ENCODE measurements at places on chromosomes 11 and 22.

GRCh38 chr22:47629791-47630655 is 867.6 kb downstream of the TBC1D22A start:
- no peak for DNase-seq

- DNase-seq: no peak
These were observed 1517.5 kb upstream of the TENM4 start for GRCh38 chr11:80958361-80958760.

DNA sequence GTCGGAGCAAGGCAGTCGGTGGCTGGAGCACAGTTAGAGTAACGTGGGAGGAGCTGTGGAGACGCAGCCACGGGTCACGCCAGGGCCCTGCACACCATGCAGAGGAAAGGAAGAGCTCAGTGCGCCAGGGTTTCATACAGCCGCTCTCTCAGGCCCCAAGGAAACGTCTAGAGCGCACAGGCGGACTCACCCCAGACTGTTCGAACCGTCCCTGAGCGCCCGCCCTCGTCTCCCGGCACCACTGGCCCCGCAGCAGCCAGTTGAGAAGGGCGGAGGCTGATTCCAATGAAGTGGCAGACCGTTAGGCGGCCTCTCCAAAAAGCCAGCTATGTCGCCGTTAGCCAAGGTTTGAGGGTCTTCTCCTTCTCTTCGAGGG is 483 bp upstream of the HYLS1 start:
- DNase-seq: no peak

DNA sequence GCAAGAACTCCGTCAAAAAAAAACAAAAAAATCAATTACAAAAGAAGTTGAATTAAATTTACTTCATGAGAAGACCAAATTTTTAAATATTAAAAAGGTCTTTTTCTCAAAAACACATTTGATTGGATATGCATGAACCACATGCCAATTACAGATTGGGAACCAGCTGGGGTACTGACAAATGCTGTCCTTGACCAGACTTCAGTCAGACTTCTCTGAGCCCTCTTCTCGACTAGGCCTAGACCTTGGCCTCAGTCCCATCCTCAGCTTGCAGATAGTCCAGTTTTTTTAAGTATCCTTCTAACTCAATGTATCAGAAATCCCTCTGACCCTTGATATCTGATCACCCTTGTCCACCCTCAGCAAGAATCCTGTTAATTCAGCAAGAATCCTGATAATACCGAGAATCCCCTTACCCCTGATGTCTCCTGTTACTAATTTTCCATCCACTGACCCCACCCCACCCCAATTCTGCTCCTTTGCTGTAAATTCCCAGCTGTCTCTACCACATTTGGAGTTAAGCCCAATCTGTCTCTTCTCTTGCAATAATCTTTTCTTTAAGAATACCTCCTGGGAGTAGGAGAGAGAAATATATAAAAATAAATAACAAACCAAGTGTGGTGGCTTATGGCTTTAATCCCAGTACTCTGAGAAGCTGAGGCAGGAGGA is 30.9 kb downstream of the OR4D9 start:
- no peak for DNase-seq

DNA sequence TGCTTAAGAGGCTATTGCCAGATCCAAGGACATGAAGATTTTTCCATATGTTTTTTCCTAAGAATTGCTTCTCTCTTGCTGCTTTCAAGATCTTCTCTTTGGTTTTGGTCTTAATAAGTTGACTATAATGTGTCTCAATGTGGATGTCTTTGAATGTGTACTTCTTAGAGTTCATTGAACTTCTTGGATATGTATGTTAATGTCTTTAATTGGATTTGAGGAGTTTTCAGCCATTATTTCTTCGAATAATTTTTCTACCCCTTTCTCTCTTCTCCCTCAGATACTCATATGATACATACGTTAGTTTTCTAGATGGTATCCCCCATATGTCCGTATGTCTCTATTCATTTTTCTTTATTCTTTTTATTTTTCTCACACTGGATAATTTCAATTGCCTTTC is 13.2 kb downstream of the CABIN1 start:
- no peak for DNase-seq

- no peak for DNase-seq
These were observed 18.5 kb downstream of the MYH9 start for GRCh38 chr22:36369004-36369921.

GRCh38 chr11:22581354-22582150 is 44.1 kb downstream of the FANCF start:
- DNase-seq: no peak

GRCh38 chr22:38923463-38924346 is 33.7 kb upstream of the APOBEC3A start:
- DNase-seq: no peak

- DNase-seq: no peak
These were observed 30.3 kb upstream of the WNT7B start for GRCh38 chr22:46007003-46007847.

DNA sequence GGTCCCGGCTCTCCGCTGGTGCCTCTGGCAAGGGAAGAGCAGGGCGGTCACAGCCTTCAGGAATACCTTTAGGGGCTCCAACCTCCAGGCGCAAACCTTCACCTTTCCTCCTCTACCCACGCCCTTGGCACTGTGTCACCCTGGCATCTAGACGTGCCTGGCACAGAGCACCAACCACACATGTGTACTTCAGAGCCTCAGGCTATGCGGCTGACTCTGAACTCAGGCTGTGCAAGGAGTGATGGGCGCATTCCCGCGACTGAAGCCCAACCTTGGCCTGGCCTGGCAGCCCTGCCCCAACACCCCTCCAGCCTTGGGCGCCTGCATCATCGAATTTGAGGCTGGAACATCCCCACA is 11.4 kb downstream of the SCARF2 start:
- DNase-seq: no peak

GRCh38 chr11:128924510-128925249 is 18.0 kb downstream of the TP53AIP1 start:
- no peak for DNase-seq

DNA sequence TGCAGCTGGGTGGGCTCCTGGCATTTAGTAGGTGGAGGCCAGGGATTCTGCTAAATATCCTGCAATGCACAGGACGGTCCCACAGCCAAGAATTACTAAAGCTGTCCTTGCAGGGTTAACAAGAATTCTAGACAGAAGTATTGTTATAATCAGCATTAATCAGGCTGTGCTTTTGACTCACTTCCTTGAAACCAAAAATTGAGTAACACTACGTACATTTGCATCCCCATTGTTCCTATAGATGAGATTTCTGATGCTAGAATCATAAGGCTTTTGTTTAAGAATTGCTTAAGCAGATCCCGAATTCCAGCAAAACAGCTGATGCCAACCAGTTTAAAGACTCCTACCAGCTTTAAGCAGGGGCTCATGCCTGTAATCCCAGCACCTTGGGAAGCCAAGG is 11.4 kb downstream of the SLC6A5 start:
- no peak for DNase-seq

DNA sequence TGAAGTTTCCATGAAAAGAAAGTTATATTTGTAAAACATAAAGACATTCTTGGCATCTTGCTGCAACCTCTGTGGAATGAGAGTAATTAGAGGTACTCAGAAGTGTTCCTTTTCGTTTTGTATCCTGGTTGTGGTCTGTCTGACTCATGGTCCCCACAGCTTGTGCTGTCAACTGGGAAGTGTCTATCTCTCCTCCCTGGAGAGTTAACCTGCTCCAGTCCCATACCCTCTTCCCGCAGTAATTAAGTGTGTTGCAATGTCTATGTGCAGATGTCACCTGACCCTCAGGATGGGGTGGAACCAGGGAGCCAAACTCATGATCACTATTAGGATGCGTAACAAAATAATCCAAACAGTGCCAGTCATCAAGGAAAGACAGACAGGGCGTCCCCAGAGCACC is 23.0 kb upstream of the ZDHHC13 start:
- no peak for DNase-seq

DNA sequence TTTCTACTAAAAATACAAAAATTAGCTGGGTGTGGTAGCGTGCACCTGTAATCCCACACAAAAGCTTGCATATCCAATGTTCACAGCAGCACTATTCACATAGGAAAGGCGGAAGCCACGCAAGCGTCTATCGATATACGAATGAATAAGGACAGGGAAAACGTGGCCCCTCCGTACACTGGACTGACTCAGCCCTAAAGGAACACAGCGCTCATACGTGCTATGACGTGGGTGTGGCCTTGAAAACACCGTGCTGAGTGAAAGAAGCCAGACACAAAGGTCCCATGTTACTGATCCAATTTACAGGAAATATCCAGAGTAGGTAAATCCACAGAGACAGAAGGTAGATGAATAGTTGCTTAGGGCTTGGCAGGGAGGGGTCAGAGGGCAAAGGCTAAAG is 7.0 kb downstream of the LMF2 start:
- DNase-seq: no peak

DNA sequence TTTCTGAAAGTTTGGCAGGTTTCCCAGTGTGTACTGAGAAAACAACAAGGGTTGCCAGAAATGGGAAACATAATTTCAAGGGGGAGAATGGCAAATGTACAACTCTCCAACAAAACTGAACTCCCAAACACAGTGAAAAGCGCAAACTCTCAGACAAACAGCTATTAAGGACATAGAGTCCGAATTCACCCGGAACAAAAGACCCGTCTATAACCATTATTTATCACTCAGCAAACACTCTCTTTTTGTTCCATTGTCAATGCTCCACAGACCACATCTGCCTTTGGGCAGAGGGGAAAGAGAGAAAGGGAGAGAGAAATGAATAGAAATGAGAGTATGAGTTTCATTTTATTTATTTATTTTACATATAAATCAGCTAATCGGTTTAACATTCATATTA is 21.7 kb downstream of the KIRREL3 start:
- no peak for DNase-seq

DNA sequence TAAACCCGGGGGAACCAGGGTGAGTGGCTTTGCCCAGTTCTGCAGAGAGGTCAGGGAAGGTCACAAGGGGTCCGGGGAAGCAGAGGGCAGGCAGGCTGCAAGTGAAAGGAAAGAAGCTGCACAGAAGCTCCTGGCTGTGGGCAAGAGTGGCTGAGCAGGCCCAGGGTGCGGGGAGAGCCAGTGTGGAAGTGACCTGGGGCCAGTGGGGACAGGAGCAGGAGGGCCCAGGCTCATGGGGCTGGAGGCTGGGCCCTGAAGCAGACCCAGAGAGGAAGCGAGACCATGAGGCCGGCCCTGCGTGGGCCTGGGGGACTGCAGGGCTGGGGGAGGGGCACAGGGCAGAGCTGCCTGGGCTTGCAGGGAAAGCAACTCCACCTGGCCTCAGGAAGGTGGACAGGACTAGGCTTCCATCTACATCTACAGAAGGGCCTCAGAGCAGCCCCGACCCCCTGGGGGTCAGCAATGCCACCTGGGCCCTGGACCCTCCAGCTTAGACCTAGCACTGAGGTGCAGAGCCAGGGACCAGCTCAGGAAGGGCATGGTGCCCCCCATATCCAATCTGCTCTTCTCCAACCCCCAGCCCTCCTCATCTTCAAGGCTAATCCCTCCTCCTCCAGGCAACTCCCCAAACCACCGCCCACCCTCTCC is 11.6 kb downstream of the IGF2 start:
- DNase-seq: no peak

- DNase-seq: no peak
These were observed 18.9 kb downstream of the MMP3 start for GRCh38 chr11:102824556-102824955.

GRCh38 chr22:20584029-20584871 is 76.8 kb downstream of the MED15 start:
- no peak for DNase-seq

DNA sequence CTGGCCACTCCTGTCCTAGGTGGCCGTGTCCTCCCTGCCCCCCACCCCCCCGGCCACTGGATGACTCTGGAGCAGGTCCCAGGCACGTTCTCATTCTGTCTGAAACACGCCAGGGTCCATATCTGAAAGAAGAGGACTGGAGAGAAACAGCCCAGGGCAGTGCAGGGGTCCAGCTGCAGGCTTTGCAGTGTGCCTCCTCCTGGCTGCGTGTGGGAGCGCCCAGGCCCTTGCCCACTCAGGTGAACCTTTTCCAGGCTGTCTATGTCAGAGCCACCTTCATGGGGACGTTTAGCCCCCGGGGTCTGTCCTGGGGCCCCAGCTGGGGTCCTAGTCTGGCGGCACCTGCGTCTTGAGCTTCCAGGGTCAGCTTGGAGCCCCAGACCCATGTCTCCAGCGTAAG is 15.6 kb downstream of the GRAMD4 start:
- no peak for DNase-seq

- no peak for DNase-seq
These were observed 2.4 kb downstream of the FADS1 start for GRCh38 chr11:61814247-61814957.

DNA sequence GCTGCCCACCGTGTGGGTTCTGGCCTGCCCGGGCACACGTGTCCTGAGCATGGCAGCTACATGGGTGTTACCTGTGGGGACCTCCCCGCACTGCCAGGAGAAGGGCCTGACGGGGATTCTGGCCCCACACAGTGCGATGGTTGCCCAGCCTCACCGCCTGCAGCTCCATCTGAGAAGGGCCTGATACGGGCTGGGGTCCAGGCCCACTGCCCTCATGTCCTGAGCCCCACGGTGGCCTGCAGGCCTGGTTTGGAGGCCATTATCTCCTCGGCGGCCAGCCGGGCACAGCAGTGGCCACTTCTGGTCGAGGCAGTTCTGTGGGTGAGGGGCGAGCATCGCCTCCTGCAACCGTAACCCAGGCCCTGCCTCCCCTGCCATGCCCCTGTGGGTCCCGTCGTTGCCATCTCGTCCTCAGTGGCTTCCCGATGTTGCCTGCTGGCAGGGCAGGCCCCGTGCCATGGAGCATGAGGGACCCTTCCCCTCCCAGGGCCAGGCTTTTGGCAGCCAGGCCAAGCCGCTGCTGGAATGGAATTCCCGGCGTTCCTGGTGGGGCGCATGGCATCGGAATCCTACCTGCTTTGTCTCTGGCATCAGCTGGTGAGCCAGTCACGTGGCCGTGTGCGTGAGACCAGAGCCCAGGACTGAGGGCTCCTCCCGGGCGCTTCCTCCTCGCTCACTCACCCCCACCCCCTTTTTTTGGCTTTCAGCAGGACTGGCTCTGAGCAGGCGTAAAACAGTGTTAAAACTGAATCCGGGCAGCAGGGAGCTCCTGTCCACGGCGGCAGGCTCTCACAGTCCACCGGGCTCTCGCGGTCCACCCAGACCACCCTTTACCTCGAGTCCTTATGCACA is 71.9 kb upstream of the PPARA start:
- DNase-seq: no peak

GRCh38 chr11:101363706-101364275 is 220.0 kb downstream of the TRPC6 start:
- DNase-seq: no peak
